ENCODE measurements at places on chromosomes 3 and 15.

DNA sequence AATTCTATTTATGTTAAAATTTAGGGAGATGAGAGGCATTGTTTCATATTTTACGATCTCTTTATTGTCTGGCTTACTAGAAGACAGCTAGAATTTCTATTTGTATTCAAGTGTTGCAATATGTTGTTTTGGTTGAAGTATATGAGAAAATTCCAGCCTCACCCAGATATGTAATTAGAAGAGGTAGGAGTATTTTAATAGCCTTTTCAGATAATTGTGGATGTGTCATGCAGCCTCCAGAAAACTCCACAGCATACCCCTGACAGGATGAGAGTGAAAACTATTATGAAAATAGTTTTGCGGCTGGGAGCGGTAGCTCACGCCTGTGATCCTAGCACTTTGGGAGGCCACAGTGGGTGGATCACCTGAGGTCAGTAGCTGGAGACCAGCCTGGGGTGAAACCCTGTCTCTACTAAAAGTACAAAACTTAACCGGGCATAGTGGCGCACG is 21.5 kb upstream of the USP3 start:
- peak; percentile 17 for ATAC-seq

DNA sequence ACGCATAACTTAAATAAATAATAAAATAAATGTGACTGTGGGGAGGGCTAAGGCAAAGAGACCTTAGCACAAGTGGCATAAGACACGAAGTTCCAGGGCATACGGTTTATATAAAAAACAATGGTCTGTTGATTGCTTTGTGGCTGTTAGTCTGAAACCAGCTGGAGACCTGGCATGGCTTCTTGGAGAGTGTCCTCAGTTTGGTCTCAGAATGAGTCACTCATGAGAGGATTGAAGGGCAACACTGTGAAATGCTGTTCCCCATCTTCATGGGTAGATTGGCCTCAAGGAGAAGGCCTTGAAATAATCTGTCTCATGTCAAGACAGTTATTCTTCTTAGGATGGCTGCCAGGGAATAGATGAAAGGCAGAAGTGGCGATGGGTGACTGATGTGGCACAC is 62.2 kb downstream of the SOX2 start:
- ATAC-seq, result no peak

GRCh38 chr3:102038477-102039142 is 189.3 kb downstream of the NFKBIZ start:
- no peak for ATAC-seq

- ATAC-seq, result no peak
These were observed 6.7 kb downstream of the KBTBD13 start for GRCh38 chr15:65083262-65083701.

DNA sequence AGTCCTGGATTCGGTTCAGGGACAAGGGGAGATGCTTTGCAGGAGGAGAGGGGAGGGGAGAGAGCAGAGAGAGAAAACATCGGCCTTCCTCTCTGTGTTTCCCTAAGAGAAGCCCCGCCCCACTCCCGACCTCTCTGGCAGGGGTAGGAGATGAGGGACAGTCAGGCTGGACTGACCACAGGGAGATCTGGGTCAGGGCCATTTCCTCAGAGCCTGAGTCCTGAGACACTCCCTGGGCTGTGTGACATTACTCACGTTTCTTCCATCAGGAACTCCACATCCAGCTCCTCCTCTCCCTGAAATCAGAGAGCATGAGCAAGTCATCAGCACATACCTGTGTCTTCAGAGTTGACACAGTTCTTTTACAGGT is 9.1 kb downstream of the PLA2G4D start:
- peak; percentile 35 for ATAC-seq

DNA sequence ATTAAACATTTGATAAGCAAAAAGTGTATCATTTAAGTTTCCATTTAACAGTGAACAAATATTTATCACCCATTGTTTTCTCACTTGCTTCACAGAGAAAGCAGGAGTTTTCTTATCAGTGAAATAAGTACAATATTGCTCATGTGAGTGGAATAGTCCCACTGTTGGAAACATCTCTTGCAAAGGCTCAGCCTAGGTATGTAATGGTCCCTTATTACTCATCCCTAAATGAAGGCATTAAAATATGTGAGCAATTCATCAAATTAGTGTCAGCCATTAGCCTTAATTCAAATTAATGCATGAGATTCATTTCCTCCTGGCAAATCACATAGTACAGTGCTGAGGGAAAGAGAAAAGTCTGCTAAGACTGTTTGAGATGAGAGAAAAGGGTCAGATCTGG is 9.6 kb upstream of the FMN1 start:
- ATAC-seq, result no peak

DNA sequence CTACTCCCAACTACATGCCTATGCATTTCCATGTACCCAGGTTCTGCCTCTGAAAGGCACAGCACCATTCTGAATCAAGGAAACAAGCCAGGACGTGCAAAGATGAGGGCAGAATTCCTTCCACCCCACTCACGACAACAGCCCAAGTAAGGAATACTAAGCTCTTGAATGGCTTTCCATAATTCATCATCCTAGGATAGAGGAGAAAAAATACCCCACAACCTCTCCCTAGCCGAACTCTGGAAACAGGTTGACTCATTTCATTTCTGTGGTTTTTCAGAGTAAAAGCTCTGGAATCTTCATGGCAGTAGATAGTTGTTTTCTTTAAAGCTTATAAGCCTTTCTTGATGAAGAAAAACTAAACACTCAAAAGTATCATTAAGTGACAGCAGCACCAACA is 77.8 kb downstream of the PDZRN3 start:
- ATAC-seq, result no peak

GRCh38 chr15:44719293-44719999 is 8.1 kb downstream of the B2M start:
- peak; percentile 23 for ATAC-seq
